Inflammatory macrophage treated with lipopolysaccharide for 1 hour (primary cell): ENCODE measurements at places on chromosomes 3 and 15.
A peak's percentile ranks its signal among the peaks of the same experiment; 100 is the strongest.

DNA sequence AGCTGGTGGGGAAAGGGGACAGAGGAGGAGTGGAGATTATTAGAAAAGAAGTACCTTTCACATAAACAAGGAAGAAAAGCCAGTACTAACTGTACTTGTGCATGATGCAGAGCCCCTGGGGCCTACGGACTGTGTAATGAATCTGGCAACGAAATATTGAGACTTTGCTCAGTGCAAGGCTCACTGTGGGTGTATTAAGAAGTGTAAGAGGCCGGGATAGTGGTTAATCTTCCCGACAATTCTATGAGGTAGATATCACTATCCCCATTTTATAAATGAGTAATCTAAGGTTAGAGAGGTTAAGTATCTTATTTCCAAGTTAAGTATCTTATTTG is 89.5 kb downstream of the WDR76 start:
- DNase-seq: no peak

DNA sequence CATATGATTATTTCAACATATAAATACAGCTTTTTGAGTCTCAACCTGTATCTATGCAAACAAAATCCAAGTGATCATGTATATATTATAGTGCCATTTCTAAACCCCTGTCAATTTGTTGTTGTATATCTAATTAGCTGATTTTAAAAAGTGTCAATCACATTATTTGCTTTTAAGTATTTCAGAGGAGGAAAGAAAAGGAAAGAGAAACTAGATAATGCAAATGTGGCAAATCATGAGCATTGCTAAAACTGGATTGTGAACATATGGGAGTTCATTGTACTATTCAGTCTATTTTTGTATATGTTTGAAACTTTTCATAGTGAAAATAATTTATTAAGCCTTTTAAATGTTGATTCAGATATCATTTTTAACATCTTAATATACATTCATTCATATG is 190.7 kb downstream of the ZIC4 start:
- DNase-seq: no peak

DNA sequence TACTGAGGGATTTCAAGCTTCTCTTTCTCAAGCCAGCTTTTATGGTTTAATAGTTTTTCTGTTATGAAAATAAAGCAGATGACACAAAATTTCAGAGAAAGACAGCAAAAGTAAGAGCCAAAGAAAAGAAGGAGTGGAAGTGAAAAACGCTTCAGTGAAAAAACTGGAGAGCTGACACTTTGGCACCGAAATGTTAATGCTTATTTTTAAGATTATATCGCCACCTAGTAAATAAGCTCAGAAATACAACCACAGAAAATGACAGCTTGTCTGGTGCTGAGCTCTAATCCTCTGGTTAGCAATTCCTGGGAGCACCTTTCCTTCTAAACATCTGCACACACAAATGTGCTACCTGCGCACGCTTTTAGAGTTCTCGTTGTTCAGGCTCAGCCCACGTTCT is 101.6 kb downstream of the ZPLD1 start:
- DNase-seq: peak; percentile 20

- DNase-seq: no peak
Observed at GRCh38 chr3:157956850-157957249, 149.4 kb downstream of the SHOX2 start.

GRCh38 chr3:14410503-14411165 is 8.2 kb downstream of the SLC6A6 start:
- DNase-seq: peak; percentile 96

- no peak for DNase-seq
Observed at GRCh38 chr3:112417696-112418318, 81.5 kb downstream of the BTLA start.

DNA sequence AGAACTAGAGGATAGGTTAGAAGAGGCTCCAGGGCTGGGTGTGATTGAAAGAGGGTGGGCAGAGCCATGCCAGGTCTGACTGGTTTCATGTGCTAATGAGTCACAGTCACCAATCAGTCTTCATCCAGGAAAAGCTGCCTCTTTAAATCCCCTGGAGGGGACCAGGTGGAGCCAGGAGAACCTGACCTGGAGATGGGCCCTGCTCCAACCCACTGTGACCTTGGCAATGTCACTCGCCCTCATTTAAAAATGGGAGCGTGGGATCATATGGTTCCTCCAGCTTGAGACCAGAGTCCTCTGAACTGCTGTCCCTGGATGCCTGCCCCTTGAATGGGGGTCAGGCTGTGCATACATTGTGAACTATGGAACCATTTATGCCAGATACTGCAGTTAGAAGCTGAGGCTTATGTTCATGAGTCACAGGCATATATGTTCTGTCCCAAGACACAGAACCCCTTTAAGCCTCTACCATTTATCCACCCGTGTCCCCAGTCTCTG is 23.0 kb downstream of the HES1 start:
- DNase-seq: no peak

DNA sequence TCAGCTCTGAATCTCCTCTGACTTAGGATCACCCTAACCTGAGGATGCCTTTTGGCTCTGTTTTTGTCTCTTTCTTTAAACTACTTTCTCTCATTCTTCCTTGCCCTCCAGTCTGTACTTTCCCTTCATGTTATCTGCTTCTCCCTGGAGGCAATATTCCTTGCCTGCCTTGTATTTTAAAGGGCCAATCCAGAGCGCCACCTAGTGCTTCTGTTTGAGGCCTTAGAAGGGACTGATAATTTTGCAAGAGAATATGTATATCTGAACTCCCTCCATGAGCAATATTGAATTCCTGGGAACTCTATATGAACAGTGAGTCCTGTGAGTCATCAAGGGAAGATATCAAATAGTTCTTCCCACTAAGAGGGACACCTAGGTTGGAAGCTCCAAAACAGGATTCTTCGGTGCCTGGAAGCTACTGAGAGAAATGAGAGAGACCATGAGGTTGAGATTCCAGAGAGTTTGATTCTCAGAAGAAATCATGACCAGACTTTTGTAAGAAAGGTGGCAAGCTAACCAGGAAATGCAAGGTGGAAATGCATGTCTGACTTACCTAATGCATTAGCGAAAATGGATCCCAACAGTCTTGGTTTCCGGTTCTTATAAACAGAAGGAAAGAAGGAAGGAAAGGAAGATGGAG is 203.8 kb upstream of the CD96 start:
- DNase-seq: no peak

GRCh38 chr15:41102854-41103253 is 13.2 kb downstream of the INO80 start:
- DNase-seq: no peak

- DNase-seq: peak; percentile 50
Observed at GRCh38 chr3:107690522-107691138, 167.9 kb downstream of the BBX start.

GRCh38 chr3:5012367-5012766 is 33.1 kb downstream of the BHLHE40 start:
- peak; percentile 58 for DNase-seq

DNA sequence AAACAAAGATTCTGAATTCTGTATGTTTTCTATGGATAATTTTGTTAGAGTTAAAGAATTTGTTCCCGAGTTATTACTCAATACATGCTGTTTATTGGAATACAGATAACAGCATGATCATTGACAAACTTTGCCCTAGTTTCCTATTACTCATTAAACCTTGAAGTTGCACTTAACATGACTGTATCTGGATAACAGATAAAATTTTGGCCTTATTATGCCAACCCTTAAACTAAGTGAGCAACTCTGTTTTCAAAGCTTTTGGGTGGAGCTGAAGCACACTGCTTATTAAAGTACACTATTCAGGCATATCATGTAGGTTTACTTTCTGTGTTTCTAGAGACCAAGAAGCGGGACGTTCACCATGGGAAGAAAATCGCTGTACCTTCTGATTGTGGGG is at the start of gene AADAC:
AADAC (plus strand) TSS at position 318 of the 400 bp plus-strand sequence; CDS start at position 365, 47 bp downstream.
- DNase-seq: no peak

DNA sequence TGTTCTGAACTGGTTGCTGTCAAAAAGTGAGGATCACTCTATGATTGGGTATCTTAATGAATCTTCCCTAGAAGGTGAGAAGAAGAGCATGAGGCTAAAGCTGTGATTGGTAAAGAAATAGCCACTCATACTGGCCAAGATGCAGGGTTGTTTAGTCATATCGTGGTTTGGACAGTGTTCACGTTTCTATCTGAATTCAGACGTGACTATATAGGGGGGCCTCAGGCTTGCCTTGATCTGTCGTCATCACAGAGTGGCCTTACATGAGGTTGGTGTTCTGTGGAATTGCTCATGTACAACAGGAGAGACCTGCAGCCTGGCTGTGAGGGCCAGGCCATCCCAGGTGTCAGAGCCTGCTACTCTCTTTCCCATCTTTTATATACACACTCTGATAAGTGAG is 12.4 kb downstream of the RTP2 start:
- DNase-seq: no peak

- peak; percentile 47 for DNase-seq
Observed at GRCh38 chr3:195904368-195904767, 4.0 kb downstream of the TNK2 start.
